ENCODE measurements at places on chromosomes 12 and 14.

DNA sequence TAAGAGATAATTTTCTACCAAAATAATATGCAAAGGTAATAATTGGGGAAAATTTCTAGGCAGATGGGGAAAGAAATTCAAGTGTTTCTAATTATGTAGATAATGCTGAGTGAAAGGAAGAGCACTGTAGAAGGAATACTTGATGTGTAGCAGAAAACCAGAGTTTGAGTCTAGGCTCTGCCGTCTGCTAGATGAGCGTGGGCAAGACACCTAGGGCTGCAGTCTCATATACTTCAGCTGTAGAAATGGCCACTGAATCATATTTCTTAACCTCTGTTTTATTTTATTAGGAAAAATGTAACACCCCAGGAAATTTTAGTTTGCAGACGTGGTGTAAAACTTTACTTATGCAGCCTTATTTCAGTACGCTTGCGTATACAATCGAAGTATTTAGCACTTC is 59.8 kb upstream of the SLC38A2 start:
- DNase-seq = no peak

DNA sequence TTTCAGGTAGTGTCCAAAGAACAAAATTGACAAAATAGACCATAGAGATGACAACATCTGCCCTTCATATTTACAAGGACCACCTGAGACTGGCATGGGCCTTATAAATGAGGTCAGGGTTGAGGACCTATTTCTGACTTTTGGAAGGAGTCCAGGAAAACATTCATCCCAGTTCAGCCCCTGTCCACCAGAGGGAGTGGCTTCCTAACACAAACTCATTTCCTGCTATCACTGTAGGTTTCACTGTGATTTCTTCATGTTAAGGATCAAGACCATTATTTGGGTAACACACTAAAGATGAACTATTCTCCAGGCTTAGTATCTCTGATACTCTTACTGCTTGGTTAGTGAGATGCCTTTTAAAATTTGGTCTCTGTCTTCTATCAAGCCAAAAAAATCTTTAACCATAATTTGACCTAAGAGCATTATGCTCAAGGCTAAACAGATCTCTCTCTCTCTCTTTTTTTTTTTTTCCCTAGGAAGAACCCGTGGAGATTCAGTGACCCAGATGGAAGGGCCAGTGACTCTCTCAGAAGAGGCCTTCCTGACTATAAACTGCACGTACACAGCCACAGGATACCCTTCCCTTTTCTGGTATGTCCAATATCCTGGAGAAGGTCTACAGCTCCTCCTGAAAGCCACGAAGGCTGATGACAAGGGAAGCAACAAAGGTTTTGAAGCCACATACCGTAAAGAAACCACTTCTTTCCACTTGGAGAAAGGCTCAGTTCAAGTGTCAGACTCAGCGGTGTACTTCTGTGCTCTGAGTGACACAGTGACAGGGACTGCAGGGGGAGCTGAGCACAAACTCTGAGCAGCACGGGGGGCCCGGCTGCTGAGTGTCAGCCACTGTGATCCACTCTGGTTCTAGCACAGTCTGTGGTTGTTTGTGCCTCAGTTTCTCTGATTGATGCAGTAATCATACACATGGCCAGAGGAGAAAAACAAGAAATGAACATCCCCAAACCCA is 267.6 kb upstream of the OR4E1 start:
- no peak for DNase-seq

- no peak for DNase-seq
Observed at GRCh38 chr12:120797677-120798642, 72.3 kb downstream of the ACADS start.

DNA sequence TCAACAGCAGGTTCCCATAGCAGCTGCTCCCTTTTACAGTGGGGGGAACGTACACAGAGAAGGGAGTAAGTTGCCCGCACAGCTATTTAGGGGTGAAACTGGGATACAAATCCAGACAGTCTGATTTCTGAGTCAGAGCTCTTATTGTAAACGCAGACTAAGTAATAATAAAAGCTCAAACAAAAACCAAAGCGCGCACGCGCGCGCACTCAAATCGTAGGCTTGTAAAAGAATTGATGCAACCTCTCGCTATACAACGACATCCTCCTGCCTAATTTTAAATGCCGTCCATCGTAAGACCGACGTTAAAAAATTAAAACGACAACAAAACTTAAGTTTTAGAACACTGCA is 747 bp upstream of the DACT1 start:
- no peak for DNase-seq

GRCh38 chr12:57614178-57614947 is 3.1 kb downstream of the ARHGEF25 start:
- no peak for DNase-seq

DNA sequence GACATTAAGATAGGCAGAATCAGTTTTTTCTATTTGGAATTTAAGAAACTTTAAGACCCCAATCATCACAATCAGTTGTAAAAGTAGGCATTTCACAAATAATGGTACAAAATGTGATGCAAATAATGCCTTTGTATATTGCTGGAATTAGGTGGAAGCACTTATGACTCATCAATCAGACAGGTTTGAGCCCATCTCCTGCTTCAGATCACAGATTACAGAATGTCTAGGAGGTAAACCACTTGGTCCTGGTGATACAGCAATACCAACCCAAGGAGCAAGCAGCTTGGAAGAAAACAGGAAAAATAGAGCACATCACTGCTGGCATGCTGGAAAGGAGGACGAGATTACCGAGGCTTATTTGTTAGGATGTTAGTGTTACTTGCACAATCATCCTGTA is 57.6 kb downstream of the C12orf56 start:
- DNase-seq = no peak

All from spleen (tissue), 13 donors.